ENCODE measurements at places on chromosomes 16 and 17. TPM values are rescaled to one million over a fixed set of nuclear protein-coding genes. Genes with fewer than 3 reads are reported as not detected.

The ADAD2 gene
- not detected for total RNA-seq

The FOXF1 gene
- total RNA-seq: not detected

The SLC52A1 gene
- total RNA-seq: not detected

The SYT17 gene
- total RNA-seq: 11.8 TPM

The RAB26 gene
- 4.6 TPM for total RNA-seq

The KRT36 gene
- not detected for total RNA-seq

The ACADVL gene
- total RNA-seq: 646 TPM

The FAM117A gene
- 9.7 TPM for total RNA-seq

The CDH1 gene
- total RNA-seq: 100 TPM

The CDH5 gene
- not detected for total RNA-seq

The TPPP3 gene
- total RNA-seq: not detected

All from PC-3 (cell line).